ENCODE measurements at places on chromosomes 5 and 9.

DNA sequence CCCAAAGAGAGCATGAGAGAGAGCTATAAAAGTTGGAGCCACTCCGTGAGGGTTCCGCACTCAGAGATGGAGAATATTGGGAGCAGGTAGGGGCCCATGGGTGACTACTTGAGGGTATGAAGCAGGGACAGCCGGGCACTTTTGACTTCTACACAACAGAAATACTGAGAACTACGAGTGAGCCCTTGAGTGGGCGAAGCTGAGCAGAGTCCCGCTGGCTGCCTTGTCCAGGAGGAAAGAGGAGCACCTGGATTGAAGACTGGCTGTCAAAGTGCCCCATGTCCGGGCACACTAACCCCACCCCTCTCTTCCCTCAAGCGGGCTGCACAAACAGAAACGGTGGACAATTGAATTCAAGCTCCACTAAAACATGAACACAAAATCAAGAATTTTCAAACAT is 33.6 kb downstream of the FYB1 start:
- no peak for DNase-seq

DNA sequence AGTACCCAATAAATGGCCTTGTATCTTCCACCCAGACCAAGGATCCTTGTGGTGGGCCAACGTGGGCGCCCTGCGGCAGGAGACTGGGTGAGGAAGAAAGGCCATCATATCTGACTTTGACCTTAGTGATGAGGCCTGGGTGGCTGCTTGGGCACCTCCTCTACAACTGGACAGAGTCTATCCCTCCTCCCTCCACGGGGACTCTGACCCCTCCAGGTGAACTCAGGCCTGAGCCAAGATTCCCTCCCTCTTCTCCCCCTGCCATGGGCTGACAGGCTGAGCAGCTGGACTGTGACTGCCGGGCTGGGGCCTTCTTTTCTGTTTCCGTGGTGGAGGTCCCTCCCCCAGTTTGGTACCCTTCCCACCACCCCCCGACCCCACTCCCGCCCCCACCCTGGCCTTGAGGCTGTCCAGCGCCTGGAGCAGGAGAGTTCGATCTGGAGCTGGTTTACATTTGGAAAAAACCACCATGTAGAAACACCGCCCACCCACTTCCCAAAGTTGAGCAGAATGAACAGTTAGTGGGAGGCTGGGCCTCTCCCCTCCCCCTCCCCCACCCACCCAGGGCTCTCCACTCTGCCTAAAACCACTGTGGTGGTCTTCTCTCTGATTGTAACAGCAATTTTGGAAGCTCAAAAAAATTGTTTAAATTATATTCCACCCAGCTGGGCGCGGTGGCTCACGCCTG is 1.2 kb upstream of the PHYHD1 start:
- no peak for DNase-seq

GRCh38 chr9:125161284-125161918 is 18.1 kb upstream of the SCAI start:
- no peak for DNase-seq

GRCh38 chr9:104923289-104923688 is 4.7 kb downstream of the ABCA1 start:
- DNase-seq: peak; percentile 40

DNA sequence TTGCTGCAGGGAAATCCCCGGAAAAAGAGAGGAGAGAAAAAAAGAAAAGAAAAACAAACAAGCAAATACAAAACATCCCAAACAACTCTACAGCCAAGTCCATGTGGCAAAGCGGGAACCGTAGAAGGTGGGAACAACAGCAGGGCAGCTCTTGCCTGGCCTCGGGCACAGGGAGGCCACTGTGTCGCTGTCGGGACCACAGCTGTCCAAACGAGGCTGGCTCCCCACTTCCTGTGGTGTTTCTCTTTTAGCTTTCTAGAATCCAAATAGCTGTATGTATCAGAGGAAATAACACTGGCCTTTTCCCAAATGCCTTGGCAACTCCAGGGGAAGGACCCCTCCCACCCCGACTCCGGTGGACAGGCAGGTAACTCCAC is 41.6 kb upstream of the EQTN start:
- no peak for DNase-seq

DNA sequence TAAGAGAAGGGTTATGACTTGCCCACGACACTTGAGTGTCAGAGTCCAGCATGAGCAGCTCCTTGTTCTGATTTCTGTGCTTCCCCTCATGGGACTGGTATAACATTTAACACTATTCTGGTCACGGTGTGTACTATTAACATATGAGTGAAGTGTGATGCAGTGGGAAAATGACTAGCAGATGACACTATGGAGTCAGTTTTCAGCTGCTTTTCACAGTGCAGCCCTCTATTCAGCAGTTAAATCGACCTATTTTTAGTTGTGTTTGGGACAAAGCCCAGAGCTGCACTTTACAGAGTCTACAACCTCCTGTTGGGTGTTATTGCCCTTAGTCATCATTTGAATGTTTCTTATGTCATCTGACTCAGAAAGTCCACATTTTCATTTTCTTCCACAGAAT is 59.1 kb downstream of the CHSY3 start:
- DNase-seq: peak; percentile 7

DNA sequence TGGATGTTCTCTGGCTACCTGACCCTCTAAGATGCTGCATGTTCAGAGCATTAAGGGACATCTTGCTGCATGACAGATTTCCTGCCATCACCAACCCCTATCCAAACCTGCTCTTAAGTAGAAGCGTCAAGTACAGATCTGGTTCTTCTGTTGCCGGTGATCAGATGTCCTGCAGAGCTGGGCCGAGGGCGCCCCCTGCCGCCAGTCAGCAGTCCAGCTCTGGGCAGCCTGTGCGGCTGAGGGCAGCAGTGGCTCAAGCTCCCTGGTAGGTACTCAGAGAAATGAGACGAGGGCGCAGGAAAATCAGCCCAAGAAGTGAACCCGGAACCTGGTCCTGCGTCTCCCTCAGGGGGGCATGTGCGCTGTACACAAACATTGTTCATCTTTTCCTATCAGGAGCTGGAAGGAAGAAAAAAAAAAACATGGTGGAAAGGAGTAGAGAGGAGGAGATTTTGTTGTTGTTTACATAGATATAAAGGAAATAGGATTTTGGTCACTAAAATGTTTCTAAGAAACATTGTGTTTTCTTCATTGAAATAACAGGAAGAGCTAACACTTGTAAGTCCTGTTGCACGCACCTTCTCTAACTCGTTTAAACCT is 95.8 kb downstream of the CFAP90 start:
- DNase-seq: peak; percentile 13

DNA sequence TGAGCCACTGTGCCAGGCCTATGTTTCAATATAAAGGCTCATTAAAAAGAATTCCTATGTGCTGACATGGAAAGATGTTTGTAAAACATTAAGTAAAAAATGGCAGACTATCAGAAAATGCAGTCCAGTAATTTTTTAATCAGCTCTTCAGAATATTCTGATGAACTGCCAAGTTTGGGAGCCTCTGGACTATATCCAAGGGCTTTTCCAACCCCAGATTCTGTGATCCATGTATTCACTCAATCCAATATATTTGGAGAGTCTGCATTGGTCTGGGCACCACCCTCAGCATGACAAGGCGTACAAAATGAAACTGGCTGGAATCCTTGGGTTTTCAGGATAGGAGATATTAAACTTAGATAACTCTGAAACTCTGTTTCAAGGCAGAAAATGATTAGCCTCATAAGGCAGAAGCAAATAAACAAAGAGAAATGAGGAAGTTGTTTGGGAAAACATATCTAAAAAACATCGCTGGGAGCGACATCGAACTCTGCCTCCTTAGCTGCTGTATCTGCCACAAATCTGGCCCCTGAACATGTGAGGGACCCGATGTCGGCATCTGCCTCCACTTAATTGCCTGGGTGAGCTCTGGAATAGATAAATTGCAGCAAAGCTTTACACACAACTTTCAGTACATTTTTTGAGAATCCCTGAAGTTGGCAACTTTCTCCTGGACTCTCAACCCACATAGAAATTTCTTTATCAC is 14.4 kb downstream of the PDE6A start:
- DNase-seq: no peak

DNA sequence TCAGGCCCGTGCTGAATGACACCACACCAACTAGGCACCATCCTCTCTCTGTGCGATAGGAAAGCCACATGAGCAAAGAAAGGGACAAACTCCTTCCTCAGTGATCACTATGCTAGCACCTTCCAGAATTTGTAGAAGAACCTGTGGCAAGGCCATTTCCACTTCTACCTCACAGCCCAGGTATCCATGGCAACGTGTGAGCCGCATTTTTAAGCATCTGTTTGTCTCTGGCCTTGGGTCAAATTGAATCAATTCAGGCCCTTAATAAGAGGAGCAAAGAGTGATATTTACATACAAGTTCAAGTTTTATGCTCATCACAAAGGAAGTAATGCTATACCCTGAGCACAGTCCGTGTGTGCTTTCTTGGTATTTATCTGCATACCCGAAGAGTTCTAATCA is 179.3 kb downstream of the SLC12A2 start:
- no peak for DNase-seq

DNA sequence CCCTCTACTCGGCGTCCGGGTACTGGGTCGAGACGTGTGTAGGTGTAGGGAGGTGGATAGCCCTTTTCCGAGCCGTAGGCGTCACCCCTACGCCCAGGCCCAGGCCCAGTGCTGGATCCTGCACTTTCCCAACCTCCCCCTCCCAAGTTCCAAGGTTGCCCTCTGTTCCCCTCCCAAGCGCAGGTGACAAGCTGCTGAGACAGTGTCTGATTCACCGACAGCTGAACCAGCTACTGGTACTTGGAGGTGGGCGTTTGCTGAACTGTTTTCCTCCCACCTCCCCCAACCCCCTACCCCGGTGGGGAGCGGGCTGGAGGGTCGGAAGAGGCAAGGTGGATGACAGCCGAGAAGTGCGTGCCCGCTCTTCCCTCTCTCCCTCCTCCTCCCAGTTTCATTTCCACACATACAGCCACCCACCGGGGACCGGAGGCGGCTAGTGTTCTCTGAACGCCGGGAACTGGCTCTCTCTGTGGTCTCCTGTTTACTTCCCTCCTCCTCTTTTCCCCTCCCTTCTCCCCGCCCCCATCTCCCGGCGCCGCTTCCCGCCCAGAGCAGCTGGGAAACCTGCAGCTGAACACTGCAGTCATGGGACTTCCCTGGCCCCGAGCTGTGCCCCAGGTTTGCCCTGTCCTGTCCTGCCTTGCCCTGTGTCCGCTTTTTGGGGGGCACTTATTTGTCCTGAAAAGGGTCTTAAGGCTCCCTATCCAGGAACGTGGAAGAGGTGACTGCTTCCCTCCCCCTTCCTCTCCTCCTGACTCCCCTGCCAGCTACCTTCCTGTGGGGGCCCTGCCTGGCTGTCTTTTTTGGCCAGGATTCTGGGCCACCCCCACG is 6.2 kb upstream of the KLF9 start:
- DNase-seq: peak; percentile 84

- DNase-seq: no peak
These were observed 188.7 kb upstream of the RAD23B start for GRCh38 chr9:107094370-107094769.

DNA sequence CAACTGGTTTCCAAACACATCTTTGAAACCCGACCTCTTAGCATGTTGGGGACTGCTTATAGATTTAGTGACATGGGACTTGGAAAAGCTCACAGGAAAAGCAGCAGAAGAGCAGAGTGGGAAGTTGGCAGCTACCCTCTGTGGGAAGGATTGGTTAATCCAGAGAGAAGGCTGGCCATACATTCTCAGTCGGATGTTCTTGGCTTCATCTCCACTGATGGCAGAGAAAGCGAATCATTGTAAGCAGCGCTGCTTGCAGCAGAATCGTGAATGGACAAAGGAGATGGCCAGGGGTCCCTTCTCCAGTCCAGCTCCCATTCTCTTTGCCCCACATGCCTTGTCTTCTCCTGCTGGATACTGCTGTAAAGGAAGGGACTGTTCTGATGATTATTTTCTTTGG is 62.7 kb downstream of the MEGF10 start:
- DNase-seq: no peak

GRCh38 chr5:158737536-158738027 is 362.1 kb downstream of the EBF1 start:
- DNase-seq: no peak

DNA sequence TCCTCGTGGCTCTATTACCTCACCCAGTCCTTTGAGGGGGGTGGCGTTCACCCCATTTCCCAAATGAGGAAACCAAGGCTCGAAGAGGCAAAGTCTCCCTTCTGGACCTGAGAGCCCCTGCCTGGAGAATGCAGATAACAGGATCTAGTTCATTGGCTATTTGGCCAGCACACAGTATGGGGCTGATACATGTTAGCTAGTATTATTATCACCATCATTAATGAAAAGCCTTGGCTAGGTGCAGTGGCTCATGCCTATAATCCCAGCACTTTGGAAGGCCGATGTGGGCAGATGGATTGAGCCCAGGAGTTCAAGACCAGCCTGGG is 4.3 kb downstream of the SH3GLB2 start:
- no peak for DNase-seq

GRCh38 chr5:180595046-180595379 is 3.7 kb upstream of the SCGB3A1 start:
- DNase-seq: no peak

- DNase-seq: no peak
These were observed 8.7 kb upstream of the OR5C1 start for GRCh38 chr9:122780026-122780425.

DNA sequence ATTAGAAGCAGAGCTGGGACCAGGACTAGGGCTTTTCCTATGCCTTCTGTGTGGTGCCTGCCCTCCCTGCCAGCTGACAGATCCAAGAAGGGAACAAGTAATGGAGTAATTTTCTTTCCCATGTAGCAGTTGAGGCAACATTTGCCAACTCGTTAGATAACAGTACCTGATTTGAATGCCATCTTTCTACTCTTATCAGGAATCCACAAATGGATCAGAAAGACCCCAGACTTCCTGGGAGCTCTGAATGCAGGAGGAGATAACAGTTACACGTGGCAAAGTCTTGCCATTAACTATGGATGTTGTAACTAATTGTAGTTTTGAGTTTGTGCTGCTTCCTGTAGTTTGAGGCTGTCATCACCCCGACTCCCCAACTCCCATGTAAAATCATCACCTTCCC is 39.2 kb downstream of the RCL1 start:
- DNase-seq: no peak

DNA sequence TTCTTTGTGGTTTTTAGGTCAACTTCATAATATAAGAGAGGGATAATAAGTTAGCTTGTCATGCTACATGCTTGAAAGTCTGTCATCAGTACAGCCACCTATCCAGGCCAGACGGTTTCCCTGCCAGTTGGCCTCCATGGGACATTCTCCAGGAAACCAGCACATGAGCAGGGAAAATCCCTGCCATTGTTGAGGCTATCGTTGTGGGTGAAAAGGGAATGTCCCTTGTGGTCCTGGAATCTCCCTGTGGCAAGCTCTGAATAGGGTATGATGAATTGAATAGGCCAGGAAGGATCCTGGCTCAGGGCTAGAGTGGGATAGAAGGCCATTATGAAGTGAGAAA is 12.3 kb downstream of the F2RL1 start:
- no peak for DNase-seq

- no peak for DNase-seq
These were observed 110.0 kb downstream of the MTRR start for GRCh38 chr5:7978991-7979390.

- peak; percentile 85 for DNase-seq
These were observed 626 bp upstream of the FST start for GRCh38 chr5:53479590-53480415.
